ENCODE measurements at places on chromosomes 5 and 9.

DNA sequence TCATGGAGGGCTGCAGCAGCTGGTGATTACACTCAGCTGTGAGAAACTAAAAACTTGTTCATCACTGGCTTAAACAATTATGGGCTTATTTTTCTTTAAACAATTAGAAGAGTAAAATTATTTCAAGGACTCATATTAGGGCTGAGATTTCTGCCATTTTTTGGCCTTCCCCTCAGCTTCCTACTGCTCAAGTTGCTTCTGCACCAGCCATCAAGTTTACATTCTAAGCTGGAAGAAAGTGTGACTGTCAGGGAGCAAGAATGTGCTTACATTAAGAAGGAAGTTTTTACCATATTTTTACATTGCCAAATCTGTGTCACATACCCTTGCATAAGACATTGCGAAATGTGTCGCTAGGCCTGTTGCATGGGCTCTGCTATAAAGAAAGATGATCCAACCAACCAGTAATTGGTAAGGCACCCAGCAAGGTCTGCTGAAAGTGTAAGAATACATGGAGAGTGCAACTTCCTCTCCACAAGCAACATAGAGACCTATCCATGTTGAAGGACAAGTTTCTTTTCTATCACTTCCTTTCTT lies 260.3 kb upstream of the CDH10 start:
- no peak for DNase-seq

GRCh38 chr5:106680330-106680729 lies 990.4 kb downstream of the EFNA5 start:
- DNase-seq: no peak

GRCh38 chr5:100306000-100306399 lies 229.2 kb upstream of the FAM174A start:
- DNase-seq: no peak

DNA sequence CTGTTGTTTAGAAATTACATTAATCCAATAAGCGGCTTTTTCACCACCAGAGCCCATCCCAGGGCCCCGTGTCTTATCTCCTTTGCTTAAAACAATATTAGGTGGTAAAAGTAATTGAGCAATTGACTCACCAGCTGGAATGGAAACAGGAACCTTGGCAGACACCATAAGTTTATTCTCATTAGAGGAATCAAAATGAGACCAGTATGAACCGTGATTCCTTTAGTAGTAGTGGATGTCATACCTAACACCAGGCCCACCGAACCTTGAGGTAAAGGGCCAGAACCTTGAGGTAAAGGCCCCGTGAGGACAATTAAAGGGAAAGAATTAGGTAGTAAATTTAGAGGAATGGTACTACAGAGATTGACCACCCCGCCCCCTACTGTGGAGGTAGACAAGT lies 16.5 kb downstream of the HSDL2 start:
- no peak for DNase-seq

GRCh38 chr5:180868960-180869359 lies 7.9 kb upstream of the ZFP62 start:
- peak; percentile 67 for DNase-seq

GRCh38 chr5:37847978-37848425 lies 8.2 kb upstream of the GDNF start:
- no peak for DNase-seq

DNA sequence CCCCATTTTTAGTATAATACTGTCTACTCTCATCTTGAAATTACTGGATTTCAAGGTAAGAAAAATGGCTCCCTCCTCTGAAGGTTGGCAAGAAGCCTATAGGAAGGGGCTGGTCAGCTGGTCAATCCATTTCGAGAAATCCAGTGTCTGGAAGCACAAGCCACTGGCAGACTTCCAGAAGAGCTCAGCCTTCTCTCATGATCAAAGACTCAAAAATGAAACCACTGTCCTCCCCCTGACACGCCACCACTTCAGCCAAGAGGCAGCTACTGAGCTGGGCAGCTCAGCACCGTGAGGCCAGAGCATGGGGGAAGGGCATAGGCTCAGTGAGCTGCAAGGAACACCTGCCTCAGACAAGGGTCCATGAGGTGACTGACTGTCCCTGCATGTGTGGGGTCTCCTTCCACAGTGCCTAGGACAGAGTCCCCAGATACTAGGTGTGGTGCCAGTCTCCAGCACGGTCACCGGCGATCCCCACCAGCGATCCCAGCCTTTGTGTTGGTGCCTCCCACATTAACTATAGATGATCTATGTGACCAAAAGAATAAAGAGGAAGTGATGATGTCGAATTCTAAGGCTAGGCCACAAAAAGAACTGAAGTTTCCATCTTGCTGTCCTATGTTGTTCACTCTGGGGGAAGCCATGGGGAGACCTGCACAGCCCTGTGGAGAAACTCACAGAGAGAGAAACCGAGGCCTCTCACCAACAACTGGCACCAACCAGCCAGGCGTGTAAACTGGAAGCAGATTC lies 100.1 kb upstream of the LRRTM2 start:
- DNase-seq: no peak

GRCh38 chr5:80959768-80960442 lies at the start of gene RASGRF2:
TSS of gene RASGRF2 (plus strand) at chr5:80960363. CDS start at chr5:80960739, 376 bp downstream.
- peak; percentile 48 for DNase-seq

- DNase-seq: no peak
Observed at GRCh38 chr5:154355129-154355611, 90.6 kb upstream of the SAP30L start.

GRCh38 chr5:180090098-180090768 lies 18.7 kb upstream of the RNF130 start:
- peak; percentile 82 for DNase-seq

DNA sequence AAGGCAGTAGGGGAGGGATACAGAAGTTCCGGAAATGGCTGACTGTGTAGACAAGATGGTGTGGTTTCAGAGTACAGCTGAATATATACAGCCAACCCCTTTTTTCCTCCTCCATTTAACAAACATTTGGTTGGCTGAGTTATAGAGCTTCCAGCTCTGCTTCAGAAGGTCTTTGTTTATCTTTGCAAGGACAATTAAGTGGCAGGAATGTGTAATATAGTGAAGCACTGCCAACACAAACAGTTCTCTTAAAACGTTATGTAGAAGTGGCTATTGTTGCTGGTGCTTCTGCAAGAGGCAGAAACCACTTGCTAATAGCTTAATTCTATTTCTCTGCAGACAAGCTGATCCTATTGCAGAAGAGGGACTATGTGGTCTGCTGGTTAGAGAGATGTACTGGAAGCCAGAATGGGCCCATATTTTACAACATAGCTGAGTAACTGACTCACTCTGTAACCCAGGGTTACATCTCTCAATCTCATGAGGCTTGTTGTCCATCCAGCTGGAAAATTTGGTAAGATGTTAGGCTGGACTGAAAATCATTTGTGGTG lies 62.7 kb upstream of the OSMR start:
- no peak for DNase-seq

Data from stimulated activated CD4-positive, alpha-beta T cell treated with anti-CD3 and anti-CD28 coated beads, Interleukin-4, amount 100 ng/mL, for 1 hour (primary cell).